Mucosa of gallbladder (tissue), 1 donor: ENCODE measurements at places on chromosomes 4 and X. TPM values are rescaled to one million over a fixed set of nuclear protein-coding genes. Genes with fewer than 3 reads are reported as not detected.

TBC1D19 gene
- 19.7 TPM for total RNA-seq

- no peak for DNase-seq
These were observed 680.6 kb upstream of the CPEB2 start for GRCh38 chr4:14321723-14322122.

DNA sequence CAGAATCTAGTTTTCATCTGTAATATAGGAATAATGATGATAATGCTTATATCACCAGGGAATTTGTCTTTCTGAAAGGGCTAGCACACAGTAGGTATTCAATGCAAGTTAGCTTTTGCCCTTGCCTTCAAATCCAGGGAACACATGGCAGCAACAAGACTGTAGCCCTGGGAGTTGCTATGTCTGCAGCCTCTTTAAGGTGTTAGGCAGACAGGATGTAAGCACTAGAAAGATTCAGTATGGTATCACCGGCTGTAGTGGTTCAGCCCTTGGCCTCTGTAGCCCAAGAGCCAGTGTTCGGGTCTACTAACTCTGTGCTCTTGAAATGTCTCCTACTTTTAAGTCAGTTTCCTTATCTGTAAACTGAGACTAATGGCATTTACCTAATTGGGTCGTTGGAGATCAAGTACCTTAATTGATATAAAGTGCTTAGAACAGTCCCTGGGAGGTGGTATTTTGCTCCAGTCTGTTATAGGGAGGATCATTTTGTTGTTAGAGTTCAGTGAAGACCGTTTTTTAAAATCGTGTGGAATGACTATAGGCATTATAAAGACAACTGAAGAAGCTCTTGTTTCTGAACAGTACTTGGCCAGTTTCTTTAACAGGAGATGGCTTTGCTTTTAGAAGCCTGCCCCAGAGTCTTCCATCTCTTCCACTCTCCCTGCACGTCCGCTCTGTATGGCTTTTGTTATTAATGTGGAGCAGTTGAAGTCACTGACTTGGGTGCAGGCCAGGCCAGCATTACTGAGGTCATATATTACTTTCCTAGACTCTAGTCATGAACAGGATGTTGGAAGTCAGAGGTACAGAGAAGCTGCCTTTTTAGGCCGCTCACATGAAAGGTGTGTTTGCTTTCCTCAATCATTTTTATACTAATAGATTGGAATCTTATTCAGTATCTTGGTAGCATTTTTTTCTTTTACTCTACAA is 44.8 kb downstream of the GAB1 start:
- DNase-seq = peak; percentile 81

DNA sequence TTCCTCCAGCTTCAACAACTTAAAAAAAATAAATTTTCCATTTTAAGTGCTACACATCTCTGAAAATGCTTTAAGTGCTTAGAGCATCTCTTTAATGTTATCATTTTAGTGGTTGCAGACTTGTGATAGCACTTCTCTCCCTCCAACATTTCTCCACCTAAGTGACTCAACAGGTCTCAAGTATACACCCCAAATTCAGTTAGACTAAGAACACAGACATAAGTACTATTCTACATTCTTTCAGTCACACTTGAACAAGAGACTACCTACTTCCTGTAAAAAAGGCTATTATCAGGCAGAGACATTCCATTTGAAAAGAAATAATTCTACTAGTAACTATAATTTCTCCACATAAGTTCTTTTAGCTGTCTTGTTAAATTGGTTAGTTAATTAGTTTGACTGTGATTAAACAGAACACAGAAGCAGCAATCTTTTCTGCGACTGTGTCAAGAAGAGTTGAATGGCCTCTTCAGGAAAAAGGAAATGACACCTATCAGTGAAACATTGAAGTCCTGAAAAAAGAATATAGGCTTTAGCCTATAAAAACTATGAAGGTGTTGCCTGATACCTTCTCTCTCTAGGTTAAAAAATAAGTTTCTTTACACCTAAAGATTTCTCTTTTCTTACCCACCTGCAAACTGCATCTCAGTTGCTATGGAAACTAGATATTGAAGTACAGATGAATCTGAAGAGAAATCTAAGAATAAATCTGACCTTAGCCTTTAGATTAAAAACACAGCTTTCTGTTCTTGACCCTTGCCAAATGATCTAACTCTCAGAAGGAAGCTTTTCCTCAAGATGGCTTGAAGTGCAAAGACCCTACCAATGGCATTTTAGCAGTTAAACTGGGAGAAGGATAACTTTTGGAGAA is 18.0 kb downstream of the NAF1 start:
- DNase-seq = no peak

DMP1 gene
- not detected for total RNA-seq

DNA sequence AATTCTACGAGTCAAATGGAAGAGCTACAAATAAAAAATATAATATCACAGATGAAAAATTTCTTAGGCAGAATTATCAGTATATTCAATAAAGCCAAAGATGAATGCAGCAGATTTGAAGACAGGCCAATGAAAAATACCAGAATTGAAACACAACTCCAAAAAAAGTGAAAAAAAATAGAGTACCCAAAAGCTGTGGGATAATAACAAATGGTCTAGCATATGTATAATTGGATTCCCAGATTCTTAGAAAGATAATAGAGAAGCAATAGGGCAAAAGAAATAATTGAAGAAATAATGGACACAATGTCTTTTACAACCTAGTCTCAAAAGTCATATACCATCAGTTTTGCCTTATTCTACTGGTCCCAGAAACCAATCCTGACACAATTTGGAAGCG is 4.4 kb downstream of the ANAPC10 start:
- no peak for DNase-seq

GRCh38 chrX:71239781-71240180 is 14.2 kb downstream of the ZMYM3 start:
- no peak for DNase-seq

GRCh38 chr4:146110871-146111485 is 64.5 kb upstream of the LSM6 start:
- peak; percentile 58 for DNase-seq

GRCh38 chrX:97704881-97705280 is 821.2 kb downstream of the RPA4 start:
- DNase-seq = no peak

DNA sequence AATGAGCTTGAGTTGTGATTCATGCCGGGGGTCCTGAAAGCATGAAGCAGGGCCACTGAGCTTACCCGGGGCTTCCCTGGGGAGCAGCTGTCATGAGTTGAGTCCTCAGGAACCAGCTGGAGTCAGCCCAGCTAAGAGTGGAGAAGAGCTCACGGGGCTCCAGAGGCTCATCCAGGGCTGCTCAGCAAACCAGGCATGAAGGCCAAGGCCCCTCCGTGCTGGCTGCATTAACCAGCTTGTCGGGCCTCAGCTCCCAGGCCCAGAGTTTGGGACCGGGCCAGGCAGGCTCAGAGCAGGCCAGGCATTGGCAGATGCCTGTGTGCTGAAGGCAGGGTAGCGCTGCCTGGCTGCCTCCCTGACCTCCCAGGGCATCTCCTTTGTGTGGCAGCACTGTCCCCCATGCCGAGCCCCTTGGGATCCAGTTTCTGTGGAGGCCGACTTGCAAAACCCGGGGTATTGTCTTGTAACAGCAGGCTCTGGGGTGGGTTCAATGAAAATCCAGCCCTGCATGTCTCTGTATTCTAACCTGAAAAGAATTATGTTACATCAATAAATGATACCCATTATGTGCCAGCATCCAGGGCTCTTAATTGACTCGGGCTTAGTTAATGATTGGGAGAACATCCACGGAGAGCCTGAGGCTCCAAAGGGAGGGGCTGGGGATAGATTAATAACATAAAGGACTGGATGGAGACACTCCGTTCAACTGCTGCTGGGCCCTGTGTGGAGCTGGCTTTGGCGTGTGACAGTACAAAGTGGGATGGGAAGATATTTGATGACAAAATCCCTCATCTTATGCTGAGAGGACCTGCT is 68.0 kb upstream of the MSX1 start:
- DNase-seq = no peak
